AG04449 (cell line): ENCODE measurements at places on chromosomes 3 and 15.

- no peak for DNase-seq
These were observed 294.8 kb downstream of the PLCL2 start for GRCh38 chr3:17179381-17180205.

DNA sequence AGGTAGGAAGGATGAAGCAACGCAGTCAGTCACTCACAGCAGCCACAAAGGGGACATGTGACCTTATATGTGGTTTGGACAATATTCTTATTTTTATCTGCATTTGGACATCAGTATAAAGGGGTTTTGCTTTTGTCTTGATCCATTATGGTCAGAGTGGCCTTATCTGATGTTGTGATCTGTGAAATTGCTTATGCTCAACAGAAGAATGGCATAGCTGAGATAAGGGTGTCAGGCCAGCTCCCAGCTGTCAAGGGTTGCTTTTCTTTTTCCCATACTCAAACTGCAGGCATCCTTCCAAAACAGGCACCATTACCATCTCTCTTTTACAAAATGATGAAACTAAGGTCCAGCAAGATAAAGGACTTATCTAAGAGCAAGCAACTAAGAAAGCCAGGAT lies 28.1 kb downstream of the DCLK3 start:
- DNase-seq = no peak

GRCh38 chr3:60323651-60324050 lies 927.6 kb downstream of the FHIT start:
- DNase-seq = no peak

GRCh38 chr15:37793851-37794250 lies 140.6 kb upstream of the TMCO5A start:
- DNase-seq = no peak
